Fibroblast of the conjunctiva (primary cell): ENCODE measurements at places on chromosomes 1 and 21.
A peak's percentile ranks its signal among the peaks of the same experiment; 100 is the strongest.

- DNase-seq: no peak
These were observed 86.8 kb downstream of the LRRC8C start for GRCh38 chr1:89719502-89720306.

- no peak for DNase-seq
These were observed 204.9 kb upstream of the CACYBP start for GRCh38 chr1:174794861-174795260.

GRCh38 chr1:6982443-6982842 lies 197.2 kb downstream of the CAMTA1 start:
- no peak for DNase-seq

DNA sequence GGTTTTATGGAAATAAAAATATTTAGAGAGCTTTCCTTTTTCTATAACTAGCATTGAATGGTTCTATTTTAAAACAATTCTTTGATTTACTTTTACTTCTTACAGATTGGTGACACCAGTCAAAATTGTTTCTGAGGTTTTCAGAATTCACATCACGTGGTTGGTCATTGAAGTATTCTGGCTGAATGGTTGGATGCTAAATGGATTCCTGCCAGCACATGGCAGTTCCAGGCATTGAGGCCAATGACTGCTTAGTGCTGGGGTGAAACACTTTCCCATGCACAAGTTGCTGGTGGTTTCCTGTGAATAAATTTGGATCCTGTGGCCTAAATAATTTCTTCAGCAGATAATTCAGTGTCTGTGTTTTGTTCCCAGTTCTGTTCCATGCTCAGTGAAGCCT lies 20.6 kb downstream of the NCAM2 start:
- DNase-seq: no peak

DNA sequence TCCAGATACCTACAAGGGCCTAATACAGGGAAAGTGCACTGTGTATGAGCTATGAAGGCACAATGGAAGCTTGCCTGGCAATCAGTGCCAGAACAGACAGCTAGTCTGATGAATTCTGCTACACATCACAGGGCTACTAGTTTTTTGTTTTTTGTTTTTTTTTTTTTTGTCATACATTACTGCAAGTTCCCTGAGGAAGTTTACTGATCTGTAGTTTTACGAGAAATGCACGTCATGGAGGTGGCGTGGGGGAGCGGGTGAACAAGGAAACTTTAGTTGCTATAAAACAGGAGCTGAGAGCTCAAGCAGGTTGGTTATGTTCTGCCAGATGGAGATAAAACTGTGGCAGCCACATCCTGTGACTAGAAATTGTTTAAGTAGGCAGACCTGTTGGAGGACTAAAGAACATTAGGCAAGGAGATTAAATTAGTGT lies 17.7 kb downstream of the PTPRC start:
- DNase-seq: no peak

GRCh38 chr1:2233468-2233867 lies 5.3 kb downstream of the SKI start:
- no peak for DNase-seq

- DNase-seq: no peak
These were observed 32.3 kb upstream of the NR5A2 start for GRCh38 chr1:199995096-199995685.

- no peak for DNase-seq
These were observed 19.4 kb downstream of the LDLRAD2 start for GRCh38 chr1:21831454-21831970.

DNA sequence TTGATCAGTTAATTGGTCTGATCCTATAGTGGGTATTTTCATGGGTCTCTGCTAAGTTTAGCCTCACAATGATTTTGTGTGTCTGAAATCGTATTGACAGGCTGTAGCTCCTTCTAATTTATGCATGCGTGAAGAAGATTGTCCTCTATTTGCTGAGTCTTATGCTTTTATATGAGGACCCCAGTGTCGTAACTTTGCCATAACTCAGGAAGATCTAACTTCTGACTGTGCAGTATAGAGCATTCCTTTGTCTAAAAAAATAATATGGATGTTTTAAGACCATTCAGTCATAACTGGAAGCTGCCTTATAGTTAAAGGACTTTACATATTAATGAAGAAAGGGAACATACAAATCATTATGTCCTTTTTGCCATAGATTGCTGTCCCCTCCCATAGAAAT lies 73.3 kb downstream of the CAMTA1 start:
- DNase-seq: no peak

GRCh38 chr1:46673749-46674182 lies 2.1 kb downstream of the TEX38 start:
- DNase-seq: no peak

GRCh38 chr1:51859333-51859732 lies 19.2 kb downstream of the NRDC start:
- no peak for DNase-seq

- peak; percentile 69 for DNase-seq
These were observed 549 bp downstream of the THBS3 start for GRCh38 chr1:155206891-155207805.

- DNase-seq: peak; percentile 51
These were observed at the start of gene IRF6 for GRCh38 chr1:209805875-209806760. Gene IRF6, minus strand, starts transcription at chr1:209806142. Its CDS starts 4,729 bp downstream, at chr1:209801413.

- no peak for DNase-seq
These were observed 354.9 kb downstream of the BARHL2 start for GRCh38 chr1:90362163-90362562.

DNA sequence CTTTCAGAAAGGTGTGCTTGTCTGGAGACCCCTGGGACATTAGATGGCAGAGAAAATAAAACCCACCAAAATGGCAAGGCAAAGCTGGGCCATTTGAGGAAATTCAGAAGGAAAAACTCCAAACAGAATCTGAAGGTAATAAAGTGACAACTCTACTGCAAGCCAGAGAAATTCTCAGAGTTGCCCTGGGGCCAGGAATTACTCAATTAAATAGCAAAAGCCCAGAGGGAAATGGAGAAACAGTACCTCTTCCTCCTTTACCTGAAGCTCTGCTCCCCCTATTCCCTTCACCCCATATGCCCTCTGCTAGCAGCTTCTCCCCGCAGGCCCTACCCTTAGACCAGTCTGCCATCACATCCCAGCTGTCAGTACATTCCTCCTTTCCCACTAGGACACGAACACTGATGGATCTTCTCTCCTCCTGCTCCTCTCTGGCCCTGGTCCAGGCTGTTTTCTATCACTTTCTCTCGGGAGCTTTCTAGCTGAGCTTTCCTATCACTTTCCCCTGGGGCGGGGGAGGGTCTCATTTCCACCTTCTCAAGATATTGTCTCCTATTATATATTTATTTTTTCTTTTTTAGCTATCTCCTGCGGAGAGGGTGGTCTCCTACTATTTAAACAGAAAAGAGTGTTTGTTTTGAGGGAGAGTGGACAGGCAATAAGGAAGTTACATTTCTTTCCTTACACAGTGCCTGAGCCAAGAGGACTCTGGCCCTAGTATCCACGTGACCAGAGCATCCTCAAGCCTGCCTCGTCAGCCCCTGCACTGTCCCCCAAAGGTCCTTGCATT lies 47.7 kb upstream of the RBM15 start:
- no peak for DNase-seq

- DNase-seq: no peak
These were observed 360.6 kb downstream of the FAM72C start for GRCh38 chr1:143611159-143611558.

DNA sequence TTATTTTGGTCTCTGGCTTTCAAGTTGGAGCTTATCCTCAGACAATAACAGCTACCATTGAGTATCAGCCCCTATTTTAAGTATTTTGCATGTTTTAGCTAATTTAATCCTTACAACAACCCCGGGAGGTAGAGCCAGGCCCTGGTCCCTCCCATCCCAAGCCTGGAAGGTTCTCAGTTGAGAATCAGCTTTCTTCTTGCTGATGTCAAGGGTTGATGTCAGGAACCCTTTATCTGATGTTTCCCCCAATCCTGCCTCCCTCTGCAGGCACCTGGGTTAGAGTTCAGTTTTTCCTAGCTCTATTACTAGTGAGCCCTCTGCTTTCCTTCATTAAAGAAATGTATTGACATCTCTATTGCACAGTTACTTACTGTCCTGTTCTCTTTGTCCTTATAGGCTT lies 3.6 kb upstream of the SVBP start:
- DNase-seq: no peak

DNA sequence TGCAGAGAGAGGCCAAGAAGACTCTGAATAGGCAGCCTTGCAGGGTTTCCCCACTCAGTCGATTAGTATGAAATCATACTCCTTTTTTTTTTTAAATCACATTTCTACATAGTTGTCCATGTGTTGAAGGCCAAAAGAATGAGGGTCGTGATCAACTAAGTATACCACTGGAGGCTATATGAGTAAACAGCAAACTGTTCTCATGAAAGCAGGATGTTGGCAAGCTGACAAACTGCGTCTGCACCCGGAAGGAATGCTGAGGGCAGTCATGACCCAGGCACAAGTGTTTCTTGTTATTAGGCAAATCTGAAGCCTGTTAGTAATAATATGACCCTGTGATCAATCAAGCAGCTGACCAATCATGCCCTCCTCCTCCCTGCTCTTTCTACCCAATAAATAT lies 213.2 kb downstream of the USH2A start:
- DNase-seq: peak; percentile 9

DNA sequence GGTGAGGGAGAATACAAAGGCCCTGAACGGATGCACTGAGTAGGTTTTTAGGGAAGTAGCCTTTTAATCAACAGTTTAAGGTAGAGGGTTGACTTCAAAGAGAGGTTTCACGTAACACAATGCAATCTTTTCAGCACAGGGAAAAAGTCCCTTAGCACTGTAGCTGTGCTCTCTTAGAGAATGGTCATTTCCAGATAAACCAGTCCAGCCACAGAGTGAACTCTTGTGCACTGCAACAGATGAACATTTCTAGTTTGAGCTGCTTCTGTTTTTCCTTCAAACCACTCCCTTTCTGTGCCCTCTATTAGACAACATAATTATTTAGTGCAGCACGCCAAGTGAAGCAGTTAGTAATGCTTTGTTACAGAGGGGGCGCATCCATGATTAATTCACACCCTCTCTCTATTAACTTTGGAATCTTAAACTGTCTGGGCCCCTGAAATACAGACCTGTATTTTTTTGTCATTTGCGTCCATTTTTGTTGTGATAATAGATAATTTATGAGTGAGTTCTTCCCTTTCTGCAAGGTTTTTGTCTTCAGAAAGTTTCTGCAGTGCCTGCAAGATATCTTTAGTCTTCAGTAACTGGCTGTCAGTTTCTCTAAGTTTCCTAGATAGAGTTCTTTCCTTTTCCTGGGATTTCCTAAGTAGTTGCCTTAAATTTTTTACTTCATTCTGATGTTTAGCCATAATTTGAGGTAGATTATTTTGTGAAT lies 22.9 kb downstream of the LCA5L start:
- DNase-seq: no peak

DNA sequence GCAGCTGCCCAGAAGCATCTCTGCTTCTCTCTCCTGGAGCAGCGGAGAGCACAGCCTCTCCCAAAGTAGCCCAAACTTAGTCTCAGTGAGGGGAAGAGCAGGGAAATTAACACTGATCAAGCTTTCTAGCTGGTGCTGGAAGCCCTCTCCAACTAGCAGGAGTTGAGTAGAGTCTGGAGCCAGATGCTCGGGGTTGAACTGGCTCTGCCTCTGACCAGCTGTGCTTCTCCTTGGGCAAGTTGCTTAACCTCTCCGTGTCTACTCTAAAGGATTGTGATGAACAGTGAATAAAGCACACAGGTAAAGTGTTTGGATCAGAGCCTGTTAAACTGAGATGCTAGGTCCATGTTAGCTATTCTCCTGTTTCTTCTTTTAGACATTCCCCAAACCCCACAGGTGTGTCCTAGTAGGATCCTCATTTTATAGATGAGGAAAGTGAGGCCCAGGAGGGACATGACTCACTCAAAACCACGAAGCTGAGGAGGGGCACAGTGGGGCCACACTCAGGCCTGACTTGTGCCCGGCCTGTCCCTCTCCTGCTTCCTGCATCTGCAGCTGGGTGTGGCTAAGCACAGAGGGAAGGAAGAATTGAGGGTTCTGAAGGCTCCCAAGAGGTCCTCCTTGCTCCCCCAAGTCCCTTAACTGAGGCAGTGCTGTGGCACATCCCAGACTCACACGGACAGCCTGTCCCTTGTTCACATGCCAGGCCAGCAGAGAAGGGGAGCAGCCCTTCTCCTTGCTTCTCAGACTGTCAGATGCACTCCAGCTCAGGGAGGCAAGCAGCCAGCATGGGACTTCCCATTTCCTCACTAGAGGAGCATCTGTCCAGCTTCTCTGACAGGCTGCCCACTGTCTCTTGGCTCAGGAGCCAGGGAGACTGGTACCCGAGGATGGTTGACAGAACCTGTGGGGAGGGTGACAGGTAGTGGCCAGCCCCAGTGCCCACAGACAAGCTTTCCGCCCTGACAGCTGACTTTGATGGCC lies 152.0 kb upstream of the IGSF21 start:
- DNase-seq: no peak

- no peak for DNase-seq
These were observed 95.8 kb upstream of the HOOK1 start for GRCh38 chr1:59718989-59719360.

DNA sequence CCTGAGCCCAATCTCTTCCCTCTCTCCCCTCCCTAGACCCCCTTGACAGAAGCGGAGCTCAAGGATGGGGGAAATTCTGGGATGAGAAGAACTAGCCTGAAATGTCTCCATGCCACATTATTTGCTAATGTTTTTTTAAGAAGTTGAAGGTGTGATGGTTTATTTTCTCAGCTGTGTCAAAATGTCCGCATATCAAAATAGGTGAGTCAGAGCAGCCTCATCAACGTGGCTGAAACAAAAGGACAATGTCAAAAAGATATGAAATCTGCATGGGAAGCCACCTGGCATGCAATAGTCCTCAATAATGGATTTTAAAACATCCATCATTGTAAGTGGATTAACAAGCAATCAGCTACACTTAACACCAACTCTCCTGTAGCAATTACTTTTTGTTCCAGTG lies 101.4 kb downstream of the BEND5 start:
- DNase-seq: no peak

- no peak for DNase-seq
These were observed 13.3 kb downstream of the KCNJ10 start for GRCh38 chr1:160056648-160057169.

DNA sequence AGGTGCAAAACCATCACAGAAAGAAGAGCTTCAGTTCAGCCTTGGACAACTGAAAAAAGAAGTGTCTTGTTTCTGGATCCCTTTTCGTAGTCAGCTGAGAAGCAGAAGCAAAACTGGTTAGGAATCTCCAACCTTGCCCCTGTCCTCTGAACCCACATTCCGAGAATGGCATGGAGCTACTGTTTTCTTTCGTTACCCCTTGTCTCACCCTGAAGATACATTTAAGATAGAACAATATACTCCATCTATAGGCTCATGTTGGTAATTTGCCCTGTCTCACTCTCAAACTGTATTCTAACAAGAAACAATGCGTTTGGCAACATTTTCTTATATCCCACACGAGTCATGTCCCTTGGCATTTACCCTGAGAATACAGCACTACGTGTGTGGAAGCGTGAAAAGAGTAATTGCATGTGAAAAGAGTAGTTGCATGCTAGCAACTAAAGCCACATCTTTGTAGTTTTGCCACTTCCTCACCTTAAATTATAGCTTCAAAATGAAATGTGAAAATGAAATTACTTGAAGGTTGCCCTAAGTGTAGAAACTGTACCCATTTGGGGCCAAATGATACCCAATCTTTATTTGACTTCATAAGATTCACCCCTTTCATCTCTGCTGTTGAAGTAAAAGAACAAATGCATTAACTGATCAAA lies 5.3 kb downstream of the SLAMF7 start:
- DNase-seq: no peak
